Stimulated activated CD4-positive, alpha-beta T cell treated with anti-CD3 and anti-CD28 coated beads, Interleukin-1b, Interleukin-23, amount 100 ng/mL, for 1 hour (primary cell): ENCODE measurements at places on chromosomes 11 and 22.
A peak's percentile ranks its signal among the peaks of the same experiment; 100 is the strongest.

DNA sequence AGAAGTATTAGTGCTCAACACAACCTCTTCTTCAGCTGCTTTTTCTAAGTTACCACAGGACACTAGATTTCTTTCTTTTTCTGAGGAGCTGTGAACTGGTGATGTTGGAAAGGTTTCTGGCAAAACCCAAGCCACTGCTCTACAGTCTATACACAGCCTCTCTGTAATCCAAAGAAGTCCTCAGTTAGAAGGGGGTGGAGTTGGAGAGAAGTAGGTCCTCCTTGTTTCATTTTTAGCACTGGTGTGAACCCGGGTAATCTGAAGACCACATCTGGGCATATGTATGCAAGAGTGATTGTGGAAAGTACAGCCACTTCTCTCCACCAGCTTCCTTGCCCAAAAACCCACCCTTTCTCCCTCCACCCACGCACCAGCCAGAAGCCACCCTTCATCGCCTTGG is 1168.1 kb downstream of the LRRC4C start:
- no peak for DNase-seq

- DNase-seq: no peak
Measured at GRCh38 chr22:25054943-25055511, 102.5 kb downstream of the KIAA1671 start.

DNA sequence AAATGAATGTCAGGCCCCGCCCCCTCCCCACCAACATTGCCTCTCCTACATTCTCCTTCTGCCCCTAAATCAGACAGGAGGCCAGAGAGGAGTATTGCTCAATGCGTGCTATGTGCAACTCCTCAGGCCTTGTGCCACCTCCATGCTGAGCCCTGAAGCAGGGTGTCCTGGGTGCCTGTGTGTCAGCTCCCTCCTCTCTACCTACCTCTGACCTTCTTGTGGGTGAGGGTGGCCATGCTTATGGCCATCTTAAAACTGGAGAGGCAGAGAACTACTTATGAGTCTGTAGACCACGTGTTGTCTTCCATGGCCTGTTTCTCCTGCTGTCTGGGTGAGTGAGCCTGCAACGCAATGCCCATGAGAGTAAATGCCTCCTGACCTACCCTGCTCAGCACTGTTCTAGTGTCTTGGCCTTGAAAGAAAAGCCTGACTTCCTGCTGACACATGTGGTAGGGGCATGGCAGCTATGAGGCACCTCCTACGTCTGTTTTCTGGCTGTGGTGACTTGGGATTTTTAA is 10.5 kb downstream of the MCAM start:
- DNase-seq: no peak

DNA sequence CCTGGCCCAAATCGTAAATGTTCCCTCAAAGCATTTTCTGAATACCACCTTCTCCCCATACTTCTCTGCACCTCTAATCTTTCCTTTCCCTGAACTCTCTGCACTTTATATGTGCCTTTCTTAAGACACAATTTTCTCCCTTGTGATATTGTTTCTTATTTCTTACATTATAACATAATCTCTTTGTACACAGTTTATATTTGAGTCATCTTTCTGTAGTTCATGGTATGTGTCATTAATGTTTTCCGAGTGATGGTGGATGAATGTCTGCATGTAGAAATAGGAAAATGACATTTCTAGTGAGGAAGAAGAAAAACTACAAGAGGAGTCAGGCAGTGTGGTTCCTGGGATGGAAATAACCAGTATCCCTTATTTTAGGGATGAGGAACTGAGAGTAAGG is 5.5 kb downstream of the ACRV1 start:
- no peak for DNase-seq

GRCh38 chr11:105104292-105104691 is 35.3 kb downstream of the CARD18 start:
- no peak for DNase-seq

DNA sequence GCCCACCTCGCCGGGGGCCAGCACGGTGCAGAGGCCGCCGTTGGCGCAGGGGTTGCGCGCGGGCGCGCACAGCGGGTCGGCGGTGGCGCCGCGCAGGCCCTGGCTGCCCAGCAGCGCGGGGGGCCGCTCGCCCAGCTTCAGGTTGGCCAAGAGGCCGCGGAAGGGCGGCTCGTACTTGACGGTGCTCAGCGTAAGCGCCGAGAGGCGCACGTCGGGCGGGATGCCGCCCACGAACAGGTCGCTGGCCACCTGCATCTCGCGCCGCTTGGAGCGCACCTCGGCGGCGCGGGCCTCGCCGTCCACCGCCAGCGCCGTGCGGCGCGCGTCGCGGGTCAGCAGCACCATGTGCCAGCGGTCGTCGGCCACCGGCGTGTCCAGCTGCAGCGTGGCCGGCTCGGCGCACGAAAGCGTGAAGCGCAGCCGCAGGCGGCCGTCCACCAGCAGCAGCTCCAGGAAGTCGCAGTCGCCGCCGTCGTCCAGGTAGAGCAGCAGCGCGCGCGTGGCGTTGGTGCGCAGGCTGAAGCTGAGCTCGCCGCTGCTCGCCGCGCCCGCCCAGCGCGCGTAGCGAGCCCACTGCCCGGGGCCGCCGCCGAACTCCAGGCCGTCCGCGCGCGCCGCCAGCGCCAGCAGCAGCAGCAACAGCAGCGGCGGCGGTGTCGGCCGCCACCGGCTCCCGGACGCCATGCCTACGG is 9.8 kb downstream of the NRXN2 start:
- DNase-seq: no peak

DNA sequence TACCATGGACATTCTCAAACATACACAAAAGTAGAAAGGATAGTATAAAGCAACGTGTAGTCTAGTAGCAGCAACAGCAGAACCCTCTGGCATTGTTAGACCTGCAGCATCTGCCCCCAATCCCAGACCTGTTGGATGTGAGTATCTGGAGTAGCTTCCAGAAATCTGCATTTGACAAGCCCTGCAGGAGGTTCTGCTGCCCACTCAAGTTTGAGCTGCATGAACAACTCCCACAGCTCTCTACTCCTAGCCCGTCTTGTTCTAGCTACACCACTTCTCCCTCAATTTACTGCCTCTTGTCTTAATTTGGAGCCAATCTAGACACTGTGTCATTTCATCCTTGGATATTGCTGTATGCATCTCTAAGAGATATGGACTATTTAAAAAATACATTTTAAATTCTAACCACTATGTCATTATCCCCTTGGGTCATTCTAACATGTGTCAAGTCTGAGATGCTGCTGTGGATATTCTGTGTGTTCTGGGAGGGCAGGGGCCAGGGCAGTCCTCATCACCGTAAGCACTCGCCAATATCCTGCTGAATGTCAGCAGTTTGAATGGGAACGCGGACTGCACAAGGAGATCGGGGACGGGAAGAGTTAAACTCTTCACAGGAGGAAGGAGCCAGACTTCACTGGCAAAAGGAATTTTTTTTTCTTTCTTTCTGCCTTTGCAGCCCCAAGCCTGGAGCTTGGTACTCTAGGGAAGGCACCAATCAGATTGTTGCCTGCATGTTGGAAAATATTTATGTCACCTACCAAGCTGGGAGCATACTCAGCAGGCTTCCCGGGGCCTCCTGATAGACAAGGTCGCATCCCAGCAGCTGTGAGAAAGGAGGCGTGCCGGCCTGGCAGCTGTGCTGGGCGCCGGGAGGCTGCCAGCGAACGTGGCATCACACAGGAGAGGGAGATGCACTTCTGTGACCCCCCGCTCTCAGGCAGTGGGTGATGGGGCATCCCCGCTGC is 429.0 kb downstream of the MIAT start:
- DNase-seq: no peak

- peak; percentile 9 for DNase-seq
Measured at GRCh38 chr11:63768237-63769041, at the start of gene ZFTA. Gene ZFTA (minus strand): TSS chr11:63768775. CDS start chr11:63768622, 153 bp downstream.

DNA sequence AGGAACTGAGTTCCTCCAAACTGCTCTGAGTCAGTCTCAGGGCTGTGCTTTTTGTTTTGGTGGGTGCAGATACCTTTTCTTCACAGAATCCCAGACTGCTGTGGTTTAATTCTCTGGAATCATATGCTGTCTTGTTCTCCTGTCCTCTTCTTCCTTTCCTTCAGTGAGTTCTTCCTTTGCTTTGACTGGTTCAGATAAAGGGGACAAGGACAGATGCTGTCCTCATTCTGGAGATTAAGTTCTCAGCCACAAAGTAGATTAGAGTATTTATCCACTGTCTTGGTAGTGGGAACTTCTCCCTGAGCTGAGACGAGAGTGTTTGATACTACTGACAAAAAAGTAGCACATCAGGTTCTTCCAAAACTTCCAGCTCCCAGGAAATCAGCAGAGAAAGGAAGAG is 13.3 kb downstream of the ZDHHC5 start:
- DNase-seq: no peak

- DNase-seq: no peak
Measured at GRCh38 chr11:125579811-125580210, 10.5 kb downstream of the EI24 start.

- DNase-seq: no peak
Measured at GRCh38 chr11:9459667-9460321, 1.0 kb upstream of the ZNF143 start.

GRCh38 chr11:120977266-120978137 is 46.4 kb upstream of the TBCEL start:
- no peak for DNase-seq

DNA sequence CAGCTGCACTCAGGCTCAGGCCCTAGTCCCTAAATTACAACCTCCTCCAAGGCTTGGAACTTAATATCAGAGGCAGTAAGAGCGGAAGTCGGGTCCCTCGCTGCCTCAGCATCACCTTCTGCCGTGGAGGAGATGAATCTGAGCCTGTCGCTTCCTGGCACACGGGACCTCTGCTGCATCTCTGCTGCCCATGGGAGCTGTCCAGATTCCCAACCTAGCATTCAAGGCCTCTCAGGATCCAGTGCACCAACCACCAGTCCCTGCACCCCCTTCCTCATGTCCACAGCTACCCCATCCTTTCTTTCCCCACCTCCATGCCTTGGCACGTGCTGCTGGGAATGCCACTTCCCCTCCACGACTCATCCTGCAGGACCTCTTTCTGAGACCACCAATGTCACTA is 2.5 kb upstream of the PTGDR2 start:
- DNase-seq: no peak

- DNase-seq: no peak
Measured at GRCh38 chr11:8097062-8097461, 16.1 kb downstream of the TUB start.

DNA sequence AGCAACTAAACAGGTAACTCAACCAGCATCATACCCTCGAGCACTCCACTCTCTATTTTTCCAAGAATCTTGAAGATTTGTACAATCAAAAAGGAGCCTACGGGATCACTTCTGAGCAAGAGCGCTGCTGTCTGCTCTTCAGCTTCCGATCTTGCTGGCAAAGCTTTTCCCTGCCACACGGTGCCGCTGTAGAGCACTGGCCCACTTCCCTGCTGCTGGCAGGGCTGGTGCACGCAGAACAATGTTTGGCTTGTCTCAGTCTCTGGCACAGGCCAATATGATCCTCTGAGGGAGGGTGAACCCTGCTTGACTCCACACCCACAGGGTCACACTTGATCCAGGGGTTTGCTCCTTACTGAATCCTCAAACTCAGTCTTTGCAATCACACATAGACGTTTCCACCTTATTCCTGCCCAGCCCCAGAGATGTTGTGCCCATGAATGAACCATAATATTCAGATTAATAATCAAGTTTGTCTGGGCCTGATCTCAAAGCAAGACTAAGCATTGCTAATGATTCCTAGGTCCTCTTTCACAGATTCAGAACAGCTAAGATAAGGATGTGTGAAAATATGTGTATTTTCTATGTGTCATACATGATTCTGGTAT is 536.6 kb downstream of the SOX6 start:
- no peak for DNase-seq

- DNase-seq: no peak
Measured at GRCh38 chr11:130179396-130180306, 20.1 kb downstream of the ST14 start.

GRCh38 chr11:79332017-79332416 is 108.8 kb downstream of the TENM4 start:
- DNase-seq: no peak

GRCh38 chr11:7543302-7543701 is 29.5 kb downstream of the PPFIBP2 start:
- DNase-seq: no peak

DNA sequence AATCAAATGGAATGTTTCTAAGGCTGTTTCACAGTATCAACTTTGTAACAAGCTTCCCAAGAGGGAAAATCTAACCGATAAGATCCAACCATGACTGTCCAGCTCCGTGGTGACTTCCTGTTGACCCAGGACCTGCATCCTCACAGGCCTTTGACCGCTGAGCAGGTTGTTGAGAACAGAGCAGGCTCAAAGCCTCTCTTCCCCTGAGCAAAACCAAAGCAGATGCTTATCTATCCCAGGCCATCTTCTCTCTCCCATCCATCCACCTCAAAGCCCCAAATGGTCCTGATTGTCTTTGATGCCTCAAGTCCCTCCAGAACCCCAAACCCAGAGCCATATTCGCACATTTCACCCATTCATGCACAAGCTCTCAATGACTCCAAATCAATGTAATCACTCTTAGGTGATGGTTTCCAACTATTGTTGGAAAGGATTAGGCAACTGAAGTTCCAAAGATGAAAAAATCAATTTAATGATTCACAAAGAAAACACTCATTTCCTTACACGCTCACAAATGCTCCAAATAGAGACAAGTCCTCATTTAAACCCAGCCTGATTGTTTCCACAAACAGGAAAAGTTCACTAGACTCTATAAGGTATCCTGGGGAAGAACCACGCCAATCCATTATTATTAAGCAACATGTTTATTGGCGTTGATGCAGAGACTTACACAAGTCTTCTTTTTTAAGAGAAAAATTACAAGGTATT is 48.7 kb downstream of the C11orf58 start:
- DNase-seq: no peak

- no peak for DNase-seq
Measured at GRCh38 chr22:39238101-39238466, 6.7 kb downstream of the PDGFB start.

DNA sequence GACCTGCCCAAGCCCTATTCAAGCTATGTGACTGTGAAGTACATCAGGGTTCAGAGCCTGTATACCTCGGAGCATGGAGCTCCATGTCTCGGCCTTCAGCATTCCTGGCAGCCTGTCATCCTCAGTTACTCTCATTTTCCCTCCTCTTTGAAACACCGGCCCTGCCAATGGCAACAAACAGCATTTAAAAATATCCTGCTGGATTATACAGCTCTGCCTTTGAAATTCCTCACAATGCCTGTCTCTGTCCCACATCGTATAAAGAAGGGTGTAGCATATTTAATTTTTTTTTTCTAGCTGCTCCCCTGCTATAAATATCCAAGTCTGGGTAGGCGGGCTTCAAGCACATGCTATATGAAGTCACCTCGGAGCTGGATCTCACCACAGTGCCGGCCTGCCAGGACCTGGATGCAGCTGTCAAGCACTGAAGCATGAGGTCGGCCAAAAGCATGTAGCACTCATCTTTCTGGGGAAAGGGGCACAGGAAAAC is 11.8 kb downstream of the ABTB2 start:
- no peak for DNase-seq

- DNase-seq: peak; percentile 71
Measured at GRCh38 chr22:22721681-22722354, 77.4 kb downstream of the GGTLC2 start.
